ENCODE measurements at places on chromosomes 13 and 19.

- DNase-seq, result no peak
These were observed 23.3 kb upstream of the RBM26 start for GRCh38 chr13:79429309-79429708.

DNA sequence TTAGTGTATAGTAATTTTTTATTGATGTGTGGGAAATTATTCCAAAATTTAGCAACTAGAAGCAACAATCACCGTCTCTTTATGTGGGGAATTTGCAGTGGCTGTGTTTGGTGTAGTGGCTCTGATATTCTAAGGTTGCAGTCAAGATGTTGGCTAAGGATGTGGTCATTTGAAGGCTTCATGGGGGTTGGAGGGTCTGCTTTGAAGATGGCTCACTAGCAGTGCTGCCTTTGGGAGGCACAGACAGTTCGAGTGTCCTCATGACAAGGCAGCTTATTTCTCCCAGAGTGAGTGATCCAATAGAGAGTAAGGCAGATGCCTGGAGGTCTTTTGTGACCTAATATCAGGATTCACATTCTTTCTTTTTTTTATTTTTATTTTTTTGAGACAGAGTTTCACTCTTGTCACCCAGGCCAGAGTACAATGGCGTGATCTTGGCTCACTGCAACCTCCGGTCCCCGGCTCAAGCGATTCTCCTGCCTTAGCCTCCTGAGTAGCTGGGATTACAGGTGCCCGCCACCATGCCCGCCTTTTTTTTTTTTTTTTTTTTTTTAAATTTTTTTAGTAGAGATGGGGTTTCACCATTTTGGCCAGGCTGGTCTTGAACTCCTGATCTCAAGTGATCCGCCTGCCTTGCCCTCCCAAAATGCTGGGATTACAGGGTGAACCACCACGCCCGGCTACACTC lies 8.7 kb downstream of the GPI start:
- no peak for DNase-seq

- no peak for DNase-seq
These were observed 36.2 kb downstream of the METTL21C start for GRCh38 chr13:102658660-102659059.

DNA sequence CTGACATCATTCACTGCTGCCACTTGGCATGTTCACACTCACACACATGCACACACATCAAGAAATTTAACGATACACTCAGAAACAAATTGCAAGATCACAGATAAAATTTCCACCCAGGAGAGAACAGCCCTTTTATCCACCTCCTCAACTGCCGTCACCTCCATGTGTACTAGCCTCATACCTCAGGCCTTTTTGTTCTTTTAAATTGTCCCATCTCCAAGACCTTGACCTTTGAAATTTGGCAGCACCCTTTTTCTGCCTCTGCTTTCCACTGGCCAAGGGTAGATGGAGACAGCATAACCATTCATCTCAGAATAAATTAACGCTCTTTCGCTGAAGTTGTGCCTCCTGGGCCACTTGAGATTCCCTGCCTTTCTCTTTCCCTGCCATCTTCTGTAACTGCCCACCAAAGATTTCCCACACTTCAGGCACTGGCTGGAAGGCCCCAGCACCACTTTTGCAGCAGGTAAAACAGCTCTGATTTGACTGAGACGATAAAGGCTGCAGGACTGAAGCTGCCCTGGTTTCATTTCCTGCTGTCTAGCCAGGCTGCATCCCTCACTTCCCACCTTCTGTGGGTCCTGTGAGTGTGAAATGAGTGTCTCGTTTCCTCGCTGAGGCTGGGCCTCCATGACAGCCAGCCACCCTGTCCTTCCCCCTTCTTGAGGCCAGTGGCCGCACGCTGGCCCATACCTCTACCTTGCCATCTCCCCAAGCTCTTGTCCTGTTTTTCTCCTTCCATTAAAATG lies 39.3 kb downstream of the MBNL2 start:
- DNase-seq, result peak; percentile 24

DNA sequence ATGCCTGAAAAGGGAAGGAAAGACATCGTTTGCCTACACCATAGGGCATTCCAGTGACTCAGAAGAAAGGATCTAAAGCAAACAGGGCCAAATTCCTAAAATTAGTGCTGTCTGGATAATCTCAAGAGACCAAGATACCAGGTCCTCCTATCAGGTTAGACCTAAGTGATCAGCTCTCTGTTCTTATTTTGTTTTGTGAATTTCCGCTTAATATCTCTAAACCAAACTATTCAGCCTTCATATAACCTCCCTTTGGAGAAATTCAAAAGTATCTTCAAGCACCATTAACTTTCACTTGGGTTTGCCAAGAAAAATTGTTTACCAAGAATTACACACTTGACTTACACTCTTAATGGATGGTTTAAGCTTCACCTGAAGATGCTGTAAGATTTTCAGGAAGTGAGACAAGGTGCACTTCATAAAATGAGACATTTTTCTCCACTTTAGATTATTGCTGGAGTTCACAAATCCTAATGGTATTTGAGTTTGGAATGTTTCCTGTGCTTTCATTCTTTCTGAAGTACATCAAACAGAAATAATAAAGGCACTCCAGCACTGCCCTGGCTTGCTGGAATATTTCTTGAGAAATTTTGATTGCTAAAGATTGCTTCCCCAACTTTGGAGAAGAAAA lies 376.1 kb downstream of the LMO7 start:
- DNase-seq, result no peak

GRCh38 chr13:37293295-37293694 lies 187.8 kb upstream of the CSNK1A1L start:
- DNase-seq, result no peak

DNA sequence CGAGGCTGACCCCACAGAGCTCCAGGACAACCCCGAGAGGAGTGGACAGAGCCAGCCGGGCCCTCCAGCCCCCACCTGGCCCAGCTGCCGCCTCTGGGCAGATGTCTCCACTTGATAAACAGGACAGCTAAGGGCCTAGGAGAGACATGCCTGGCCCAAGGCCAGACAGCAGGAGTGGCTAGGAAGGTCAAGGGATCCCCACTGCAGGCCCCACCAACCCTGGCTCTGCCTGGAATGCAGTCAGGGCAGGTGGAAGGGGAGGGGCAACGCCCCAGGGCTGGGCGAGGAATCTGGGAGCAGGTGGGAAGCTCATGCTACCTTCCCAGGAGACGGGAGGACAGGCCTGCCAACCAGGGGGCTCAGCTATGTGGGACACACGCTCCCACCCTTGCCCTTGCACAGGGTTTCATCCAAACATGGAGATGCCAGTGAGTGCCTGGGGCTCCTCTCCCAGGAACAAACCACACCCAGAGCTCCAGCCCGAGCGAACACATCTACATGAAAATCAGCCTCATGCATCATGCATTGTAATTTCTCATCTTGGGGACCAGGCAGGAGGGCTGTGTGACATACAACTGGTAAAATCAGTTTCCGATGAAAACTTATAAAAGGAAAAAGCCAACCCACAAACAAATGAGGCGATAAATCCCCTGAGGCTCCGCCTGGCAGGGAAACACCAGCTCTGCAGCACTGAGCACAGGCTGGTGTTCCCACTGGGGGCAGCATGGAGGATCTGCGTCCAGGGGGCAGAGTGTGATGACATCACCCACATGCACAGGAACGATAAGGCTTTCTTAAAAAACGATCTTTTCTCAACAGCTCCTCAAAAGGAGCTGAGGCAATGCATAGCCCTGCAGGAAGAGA lies 25.0 kb downstream of the SH3GL1 start:
- DNase-seq, result no peak

- no peak for DNase-seq
These were observed 86.1 kb upstream of the TUBA3C start for GRCh38 chr13:19267746-19268145.

- DNase-seq, result peak; percentile 25
These were observed 27.5 kb upstream of the ANKRD10 start for GRCh38 chr13:110942248-110942981.

DNA sequence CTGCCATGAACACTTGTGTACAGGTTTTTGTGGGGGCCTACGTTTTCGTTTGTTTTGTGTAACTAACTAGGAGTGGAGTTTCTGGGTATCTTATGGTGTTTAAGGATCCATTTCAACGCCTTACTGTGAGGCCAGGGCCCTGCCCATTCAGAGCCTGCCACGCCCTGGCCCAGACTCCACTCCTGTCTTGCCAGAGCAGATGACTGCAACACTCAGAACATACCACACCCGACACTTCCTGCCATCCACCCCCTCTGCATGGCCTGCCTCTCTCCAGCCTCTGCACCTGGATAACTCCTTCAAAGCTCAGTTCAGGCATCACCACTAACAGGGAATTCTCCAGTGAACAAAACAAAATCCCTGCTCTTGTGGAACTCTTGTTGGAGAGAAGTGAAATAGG lies 43.2 kb downstream of the RGCC start:
- DNase-seq, result peak; percentile 16

DNA sequence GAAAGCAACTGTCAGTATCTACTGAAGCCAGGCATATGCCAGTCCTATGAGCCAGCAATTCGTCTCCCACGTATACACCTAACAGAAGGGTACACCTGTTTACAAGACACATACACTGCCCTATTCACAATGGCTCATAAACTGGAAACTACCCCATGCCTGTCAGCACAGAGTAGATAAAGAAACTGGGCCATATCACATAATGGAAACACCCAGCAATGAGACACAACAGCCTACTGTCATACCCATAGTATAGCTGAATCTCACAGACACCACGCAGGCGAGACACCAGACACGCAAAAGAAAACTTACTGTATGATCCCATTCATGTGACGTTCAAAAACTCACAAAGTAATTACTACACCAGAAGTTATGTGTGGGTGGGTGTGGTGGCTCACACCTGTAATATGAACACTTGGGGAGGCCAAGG lies 15.7 kb downstream of the NOSIP start:
- peak; percentile 62 for DNase-seq

DNA sequence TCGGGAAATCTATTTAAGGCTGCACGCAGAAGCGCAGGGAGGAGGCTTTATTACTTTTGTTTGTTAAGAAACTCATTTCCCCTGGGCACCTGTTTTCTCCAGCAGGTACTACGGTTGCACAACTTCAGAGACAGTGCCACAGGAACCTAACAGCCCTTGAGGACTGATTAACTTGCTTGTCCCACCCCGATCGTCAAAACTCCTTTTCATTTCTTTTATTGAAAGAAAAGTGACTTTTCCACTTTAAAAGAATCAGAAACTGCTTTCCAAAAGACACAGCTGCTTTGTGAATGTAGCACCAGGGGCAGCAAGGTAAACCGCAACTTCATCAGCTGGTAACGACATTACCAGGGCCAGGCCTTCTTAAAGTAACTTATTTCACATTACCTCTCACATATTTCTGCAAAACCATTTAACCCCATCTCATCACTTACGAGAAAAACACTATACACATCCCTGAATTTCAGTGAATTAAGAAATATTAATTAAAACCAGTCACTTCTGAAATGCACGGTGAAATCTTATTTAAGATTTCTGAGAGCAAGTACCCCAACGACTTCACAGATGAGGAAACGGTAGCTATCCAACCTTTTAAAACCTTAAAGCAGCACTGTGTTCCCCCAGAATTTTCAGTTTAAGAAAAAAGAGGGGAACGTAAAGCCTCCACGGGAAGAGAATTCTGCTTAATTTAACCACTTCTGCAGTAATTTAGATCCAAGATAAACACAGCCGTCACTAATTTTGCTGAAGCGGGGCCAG lies 1.4 kb downstream of the ANKRD10 start:
- no peak for DNase-seq

DNA sequence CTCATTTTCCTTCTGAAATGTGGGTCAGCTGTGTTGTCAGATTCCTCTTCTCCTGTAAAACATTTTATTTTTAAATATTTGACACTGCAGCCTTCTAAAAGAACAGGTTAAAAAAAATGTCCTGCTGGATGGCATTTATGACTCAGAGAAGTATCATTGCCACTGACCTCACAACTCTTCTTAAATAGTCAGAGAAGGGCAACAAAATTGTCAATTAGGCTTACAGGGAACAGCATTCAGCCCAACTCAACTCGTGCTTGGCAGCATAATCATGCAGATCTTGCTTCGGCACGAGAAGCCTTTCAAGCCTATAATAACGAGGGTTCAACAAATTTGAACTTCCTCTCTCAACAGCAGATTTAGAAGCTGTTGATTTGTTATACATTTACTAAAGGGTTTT lies 296.7 kb upstream of the DACH1 start:
- no peak for DNase-seq

DNA sequence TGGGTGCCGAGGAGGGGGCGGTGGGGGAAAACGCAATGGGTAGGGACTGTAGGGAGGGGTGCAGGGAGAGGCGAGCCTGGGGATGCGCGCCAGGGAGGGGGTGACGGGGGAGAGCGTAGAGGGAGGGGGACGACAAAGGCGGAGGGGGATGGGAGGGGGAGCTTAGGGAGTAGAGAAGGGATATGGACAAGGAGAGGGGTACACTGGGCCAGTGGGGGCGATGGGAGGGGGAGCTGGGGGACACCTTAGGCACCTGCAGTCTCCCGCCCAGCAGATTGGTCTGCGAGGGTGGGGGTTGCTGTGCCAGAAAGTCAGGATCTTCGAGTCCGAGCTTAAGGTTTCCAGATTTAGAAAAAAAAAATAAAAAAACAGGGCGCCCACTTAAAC lies 15.7 kb downstream of the CCDC124 start:
- no peak for DNase-seq

DNA sequence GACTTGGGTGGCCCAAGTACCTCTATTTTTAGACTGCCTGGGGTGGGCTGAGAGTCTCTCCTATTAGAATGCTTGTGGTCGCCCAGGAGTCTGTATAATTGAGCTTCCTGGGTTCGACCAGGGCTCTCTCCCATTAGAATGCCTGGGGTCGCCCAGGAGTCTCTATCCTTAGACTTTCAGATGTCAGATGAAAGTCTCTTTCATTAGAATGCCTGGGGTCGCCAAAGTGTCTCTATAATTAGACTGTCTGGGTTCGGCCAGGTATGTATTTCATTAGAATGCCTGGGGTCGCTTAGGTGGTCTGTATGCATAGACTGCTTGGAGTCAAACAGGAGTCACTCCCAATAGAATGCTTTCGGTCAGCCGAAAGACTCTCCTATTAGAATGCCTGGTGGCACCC lies 1471.7 kb downstream of the UQCRFS1 start:
- no peak for DNase-seq

DNA sequence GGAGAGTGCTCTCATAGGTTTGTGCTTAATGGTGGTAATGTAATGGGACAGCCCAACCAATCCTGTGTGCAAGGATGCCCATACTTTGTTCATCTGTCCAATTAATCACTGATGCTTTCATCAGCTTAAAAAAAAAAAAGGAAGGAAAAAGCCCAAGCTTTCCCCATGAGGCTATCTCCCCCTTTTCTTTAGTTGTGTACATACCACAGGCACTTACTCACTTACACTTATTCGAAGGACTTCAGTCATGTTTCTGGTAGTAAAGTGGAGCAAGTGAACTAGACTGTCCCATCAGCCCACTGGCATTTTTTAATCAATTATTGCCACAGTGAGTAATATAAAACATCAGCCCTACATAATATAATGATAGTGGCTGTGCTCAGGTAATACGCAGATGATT lies 183.5 kb upstream of the UFM1 start:
- DNase-seq, result no peak

All from stimulated activated naive CD4-positive, alpha-beta T cell treated with Interleukin-2 at 50 U/mL for 16 hours (primary cell).